ENCODE measurements at places on chromosomes 2 and 18. TPM values are rescaled to one million over a fixed set of nuclear protein-coding genes. Genes with fewer than 3 reads are reported as not detected.

B4GALT6 gene
- total RNA-seq: 17.5 TPM

FOXI3 gene
- not detected for total RNA-seq

CHRNA1 gene
- total RNA-seq: not detected

TMEM182 gene
- total RNA-seq: 1.2 TPM

SLC30A3 gene
- total RNA-seq: 6.5 TPM

IL1F10 gene
- total RNA-seq: not detected

EML6 gene
- total RNA-seq: 0.67 TPM

- no peak for DNase-seq
These were observed 66.9 kb upstream of the MCFD2 start for GRCh38 chr2:46982351-46983064.

GRCh38 chr2:85438201-85439024, 19.9 kb downstream of the SH2D6 start:
- DNase-seq: no peak

DNA sequence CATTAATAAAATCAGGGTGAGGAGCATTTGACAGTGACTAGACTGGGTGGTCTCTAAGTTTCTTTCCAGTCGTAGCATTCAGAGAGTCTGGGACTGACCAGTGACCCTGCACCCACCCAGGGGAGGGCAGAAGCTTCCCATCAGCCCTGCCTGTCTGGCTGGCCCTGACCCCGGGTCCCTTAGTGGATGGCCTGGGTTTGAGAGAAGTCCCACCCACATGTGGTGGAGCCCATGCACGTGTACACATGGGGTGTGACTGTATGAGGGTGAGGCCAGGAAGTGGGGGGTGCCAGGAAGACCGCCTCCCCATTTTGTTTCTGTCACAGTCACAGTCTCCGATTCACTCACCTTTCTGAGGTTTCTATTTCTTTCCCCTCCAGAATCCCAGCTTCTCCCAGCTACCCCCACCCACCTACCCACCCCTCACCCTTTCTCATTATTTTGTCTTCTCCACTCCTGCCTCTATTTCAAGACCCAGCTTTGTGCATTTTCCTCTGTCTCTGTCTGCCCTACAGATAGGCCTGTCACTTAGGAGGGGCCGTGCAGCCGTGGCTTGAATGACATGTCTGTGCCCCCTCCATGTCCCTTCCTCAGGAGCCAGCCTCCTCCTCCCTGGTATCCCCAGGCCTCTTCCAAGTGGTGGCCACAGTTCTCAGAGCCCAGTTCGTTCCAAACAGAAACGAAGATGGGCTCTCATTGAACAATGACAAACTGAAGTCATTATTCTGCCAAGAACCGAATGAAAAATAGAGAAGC, 13.6 kb downstream of the CIB4 start:
- no peak for DNase-seq

DNA sequence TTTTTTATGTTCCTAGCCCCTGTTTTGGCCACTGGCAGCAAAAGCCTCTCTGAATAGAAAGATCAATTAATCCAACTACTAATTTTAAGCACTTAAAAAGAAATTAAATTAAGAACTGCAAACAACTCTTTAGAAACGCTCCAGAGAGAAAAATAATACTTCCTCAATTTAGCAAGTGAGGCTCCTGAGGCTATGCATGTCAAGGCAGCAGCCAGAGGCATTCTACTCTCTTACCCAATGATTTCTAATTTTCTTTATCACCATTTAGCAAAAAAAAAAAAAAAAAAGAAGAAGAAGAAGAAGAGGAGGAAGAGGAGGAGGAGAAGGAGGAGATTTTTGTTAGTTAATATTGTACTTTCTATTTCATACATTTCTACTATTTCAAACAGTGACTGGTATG, 68.5 kb downstream of the TMEM237 start:
- no peak for DNase-seq

- no peak for DNase-seq
These were observed 85.9 kb upstream of the RTN4 start for GRCh38 chr2:55136138-55136541.

DNA sequence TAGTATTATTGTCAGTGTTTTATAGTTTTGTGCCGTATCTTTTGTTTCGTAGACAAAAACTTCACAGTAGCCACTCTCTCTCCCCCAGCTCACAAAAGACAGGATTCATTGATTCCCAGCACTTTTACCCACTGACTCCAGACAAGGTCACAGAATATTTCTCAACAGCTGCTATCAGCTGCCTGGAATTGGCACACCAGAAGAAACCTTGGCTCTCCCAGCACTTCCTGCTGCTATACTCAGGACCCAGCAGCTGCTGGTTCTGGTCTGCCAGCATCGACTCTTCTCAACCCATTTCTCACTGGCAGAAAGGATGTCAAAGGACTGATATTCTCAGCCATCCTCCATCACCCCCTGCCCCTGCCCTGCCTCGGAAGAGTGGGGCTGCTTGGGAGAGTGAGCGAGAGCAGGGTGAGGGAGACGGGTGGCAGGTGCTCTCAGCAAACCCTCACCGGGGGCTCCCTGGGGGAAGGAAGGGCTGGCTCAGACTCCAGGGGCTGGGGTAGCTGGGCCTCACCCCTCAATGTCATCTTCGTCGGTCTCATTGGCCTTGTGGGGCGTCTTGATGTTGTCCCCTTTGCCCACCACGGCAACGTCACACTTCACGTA, 6.1 kb upstream of the OTOF start:
- no peak for DNase-seq

DNA sequence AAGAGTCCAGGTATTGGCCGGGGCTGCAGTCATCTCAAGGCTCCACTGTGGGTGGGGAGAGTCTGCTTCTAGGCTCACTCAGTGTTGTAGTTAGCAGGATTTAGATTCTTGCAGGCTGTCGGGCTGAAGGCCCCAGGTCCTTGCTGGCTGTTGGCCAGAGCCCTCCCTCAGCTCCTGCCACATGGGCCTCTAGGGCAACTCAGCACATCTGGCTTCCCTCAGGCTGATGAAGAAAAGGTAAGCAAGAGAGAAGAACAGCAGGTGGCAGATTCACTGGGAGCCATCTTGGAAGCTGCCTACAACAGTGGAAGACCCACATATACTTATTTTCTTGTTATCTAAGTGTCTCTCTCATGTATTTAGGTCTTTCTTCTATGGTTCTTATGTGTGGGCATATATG, 4.3 kb downstream of the MRPS9 start:
- no peak for DNase-seq

- no peak for DNase-seq
These were observed 10.3 kb downstream of the KHK start for GRCh38 chr2:27096748-27097297.

GRCh38 chr2:133026536-133027177, 356.7 kb upstream of the LYPD1 start:
- peak; percentile 20 for DNase-seq

DNA sequence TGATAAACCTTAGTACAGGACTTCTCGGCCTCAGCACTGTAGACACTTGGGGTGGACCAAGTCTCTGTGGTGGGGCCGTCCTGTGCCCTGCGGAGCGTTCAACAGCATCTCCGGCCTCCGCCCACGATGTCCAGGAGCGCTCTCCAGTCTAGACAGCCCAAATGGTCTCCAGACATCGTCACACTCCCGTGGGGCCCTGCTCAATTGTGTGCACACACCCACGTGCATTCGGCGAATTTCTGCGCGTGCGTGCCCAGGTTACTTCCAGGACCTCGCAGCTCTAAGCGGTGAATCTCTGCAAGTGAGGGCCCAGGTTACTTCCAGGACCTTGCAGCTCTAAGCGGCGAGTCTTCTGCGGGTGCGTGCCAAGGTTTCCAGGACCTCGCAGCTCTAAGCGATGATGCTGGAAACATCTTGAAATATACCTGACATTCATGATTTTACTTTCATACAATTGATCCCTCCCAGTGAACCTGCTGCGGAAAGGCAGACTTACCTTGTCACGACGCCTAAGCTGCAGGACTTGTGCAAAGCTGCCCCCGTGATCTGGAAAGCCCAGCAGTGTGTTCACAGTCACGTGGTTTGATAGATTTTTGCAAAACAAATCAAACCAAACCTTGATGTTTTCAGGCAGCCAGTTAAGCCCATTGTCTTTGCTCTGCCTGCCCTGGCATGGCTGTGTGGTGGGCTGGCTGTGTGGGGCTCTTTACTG, 16.1 kb upstream of the OTOS start:
- no peak for DNase-seq

DNA sequence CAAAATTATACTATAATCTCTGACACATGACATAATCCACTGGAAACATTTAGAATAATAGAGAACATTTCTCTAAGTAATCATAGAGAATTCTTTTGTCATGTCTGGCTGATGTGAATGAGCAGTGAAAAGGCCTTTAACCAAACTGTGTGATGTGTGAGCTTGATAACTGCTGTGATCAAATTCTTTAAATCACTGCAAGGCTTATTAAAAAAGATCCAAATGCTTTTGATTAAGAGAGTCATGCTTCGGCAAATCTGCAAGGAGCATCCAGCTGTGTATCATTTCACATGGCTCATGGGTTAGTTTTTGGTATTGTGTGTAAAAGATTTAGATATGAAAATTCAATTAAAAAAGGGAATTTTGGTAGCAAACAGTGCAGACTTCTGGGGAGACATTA, 58.6 kb upstream of the TFPI start:
- DNase-seq: no peak

GRCh38 chr2:235564884-235565530, 71.2 kb downstream of the AGAP1 start:
- no peak for DNase-seq

DNA sequence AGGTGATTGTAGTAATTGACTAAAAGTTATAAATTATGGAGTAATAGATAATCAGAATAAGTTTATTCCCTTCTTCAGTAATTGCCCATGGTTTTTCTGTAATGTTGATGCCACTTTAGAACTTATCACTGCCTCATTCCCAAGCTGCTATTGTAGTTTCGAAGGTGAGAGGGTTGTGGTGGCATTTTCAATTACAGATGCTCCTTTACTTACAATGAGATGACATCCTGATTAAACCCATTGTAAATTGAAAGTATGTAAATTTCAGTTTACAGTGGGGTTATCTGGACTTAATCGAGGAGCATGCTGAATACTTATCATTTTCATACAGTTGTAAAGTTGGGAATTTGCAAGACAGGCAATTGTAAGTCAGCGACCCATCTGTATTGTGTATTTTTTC, 2.9 kb downstream of the NDUFV2 start:
- no peak for DNase-seq

DNA sequence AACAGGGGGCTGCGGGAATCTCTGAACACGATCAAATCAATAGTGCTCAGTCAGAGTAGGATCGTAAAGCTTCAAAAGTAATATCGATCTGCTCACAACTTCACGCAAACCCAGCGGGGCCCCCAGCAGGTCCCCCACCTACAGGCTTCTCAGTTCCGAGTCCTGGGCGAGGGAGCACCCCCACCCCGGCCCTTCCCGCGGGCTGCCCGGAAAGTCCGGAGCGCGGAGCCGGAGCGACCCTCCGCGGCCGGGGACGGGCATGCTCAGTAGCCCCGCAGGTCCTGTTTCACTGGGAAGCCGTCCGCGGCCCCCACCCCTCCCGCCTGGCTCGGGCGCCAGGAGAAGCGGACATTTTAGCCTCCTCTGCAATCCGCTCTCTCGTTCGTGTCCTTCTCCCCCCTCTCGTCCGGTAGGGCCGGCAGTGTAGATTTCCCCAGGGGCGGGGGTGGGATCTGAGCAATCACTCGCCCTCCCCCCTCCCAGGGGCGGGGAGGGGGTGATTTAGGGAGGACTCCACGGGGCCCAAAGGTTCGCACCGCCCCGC, 3.3 kb upstream of the SPRED2 start:
- DNase-seq: peak; percentile 63

DNA sequence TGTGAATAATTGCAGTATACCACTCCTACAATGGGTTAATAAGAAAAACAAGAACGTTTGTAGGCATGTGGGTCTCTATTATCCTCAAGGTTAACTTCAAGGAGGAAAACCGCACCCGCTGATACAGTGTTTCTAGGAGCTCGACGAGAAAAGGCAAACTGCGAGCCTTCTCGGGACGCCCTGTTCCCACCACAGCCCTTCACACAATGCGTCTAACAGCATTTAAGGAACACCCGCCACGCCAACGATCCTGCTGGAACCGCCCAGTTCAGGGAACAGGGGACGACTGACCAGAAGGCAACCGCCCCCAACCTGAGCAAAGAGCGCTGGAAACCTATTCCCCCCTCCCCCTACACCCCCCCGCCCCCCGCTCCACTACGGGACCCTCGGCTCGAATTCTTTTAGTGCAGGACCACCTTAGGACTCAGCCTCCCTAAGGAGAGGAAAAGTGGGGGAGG, 710 bp upstream of the TMSB10 start:
- peak; percentile 85 for DNase-seq

DNA sequence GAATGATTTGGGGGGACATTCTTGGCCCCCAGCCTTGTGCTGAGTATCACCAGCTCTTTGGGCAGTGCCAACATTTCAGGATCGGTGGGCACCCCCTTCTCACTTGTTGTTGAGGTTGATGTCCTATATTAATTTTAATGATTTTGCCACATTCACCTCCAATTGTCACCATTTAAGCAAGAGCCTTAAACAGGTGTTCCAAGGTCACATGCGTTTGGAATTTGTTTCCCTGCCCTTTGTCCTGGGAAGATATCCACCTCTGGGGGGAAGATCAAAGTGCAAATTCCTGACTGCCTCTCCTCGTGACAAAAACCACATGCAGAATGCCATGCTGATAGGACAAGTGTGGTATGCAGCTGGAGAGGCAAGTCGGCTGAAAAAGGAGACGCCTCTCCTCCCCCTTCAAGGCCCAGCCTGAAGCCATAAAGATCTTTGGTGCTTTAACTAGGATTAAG, 72.5 kb upstream of the ID2 start:
- DNase-seq: peak; percentile 64

All from A172 (cell line).